MG63 (cell line): ENCODE measurements at places on chromosomes 4 and X.

- DNase-seq, result no peak
Observed at GRCh38 chr4:40500781-40501180, 128.9 kb downstream of the RBM47 start.

- DNase-seq, result no peak
Observed at GRCh38 chr4:83626245-83626836, 90.4 kb downstream of the GPAT3 start.

GRCh38 chr4:3700223-3700622, 66.0 kb upstream of the ADRA2C start:
- DNase-seq, result no peak

- no peak for DNase-seq
Observed at GRCh38 chr4:184282251-184282713, 64.6 kb upstream of the ENPP6 start.

GRCh38 chr4:25190407-25190806, 30.2 kb upstream of the SEPSECS start:
- DNase-seq, result no peak

DNA sequence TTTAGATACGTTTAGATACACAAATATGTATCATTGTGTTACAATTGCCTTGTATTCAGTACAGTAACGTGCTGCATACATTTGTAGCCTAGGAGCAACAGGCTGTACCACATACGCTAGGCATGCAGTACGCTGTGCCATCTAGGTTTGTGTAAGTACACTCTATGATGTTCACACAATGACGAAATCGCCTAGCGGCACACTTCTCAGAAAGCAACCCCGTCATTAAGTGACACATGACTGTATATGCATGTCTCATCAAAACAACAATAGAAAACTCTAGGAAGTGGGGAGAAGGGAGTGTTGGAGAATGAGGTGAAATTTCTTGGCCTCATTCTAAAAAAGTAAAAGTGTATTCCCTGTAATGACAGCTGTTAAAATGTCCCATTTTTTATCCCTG, 32.7 kb downstream of the CCDC149 start:
- no peak for DNase-seq

GRCh38 chr4:2276581-2277325, 14.8 kb upstream of the MXD4 start:
- no peak for DNase-seq

DNA sequence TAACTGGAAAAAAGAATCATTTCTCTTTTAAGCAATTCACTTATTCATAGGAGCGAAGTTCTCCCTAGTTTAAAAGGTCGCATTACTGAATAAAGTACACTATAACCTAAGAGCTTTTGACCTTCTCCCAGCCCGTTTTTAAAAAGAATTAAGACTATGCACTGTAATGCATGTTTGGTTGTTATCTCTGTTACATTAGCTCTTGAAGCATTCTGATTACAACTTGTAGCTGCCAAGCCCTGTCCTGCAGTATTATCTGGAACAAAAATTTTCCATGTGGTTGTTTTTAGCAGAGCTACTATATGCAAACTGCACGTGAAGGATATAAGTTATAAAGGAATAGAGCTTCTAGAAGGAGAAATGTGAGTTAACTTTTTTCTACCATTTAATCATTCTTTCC, 8.1 kb downstream of the GAB1 start:
- no peak for DNase-seq

DNA sequence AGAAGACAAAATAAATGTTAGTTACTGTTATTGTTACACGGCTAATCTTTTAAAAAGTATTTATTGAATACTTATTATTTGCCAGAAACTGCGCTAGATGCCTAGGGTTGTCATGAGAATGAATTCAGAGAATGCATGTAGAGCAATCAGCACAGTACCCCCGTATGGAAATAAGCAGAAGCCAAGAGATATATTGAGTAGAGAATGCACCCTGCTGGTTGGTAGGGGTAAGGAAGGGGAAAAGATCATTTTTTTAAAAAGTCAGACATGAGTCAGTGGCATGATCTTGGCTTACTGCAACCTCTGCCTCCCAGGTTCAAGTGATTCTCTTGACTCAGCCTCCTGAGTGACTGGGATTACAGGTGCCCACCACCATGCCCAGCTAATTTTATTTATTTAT, 13.1 kb upstream of the DRP2 start:
- DNase-seq, result no peak

DNA sequence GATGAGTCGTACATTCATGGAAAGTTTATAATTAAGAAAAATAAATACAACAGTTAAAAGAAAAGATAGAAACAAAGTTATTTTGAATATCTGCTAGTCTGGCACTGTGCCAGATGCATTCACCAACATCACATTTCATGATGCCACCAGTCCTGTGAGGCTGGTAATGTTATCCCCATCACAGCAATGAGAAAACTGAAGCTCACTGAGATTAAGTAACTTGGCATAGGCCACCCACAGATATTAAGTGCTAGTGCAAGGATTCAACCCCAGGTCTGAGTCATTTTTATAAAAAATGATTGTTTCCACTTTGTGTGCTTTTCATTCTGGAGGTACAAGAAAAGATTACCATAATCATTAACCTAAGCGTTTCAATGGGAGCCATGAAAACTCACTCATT, 65.0 kb upstream of the IL15 start:
- peak; percentile 38 for DNase-seq

GRCh38 chr4:12697970-12698369, 786.2 kb downstream of the RAB28 start:
- no peak for DNase-seq

GRCh38 chr4:81623434-81623833, 151.7 kb upstream of the RASGEF1B start:
- DNase-seq, result no peak

- no peak for DNase-seq
Observed at GRCh38 chr4:147029296-147029695, 83.6 kb upstream of the TTC29 start.

DNA sequence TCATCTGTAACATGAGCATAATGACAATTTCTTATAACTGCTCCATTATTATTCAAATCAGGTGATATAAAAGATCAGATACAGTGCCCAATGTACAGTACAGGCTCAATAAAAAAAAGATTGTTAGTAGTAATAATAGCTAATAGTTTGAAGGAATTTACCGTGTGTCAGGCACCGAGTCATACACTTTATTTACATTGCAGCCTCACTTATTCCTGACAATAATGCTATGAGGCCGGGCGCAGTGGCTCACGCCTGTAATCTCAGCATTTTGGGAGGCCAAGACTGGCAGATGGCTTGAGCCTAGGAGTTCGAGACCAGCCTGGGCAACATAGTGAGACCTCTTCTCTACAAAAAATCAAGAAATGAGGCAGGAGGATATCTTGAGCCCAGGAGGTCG, 10.1 kb upstream of the MAP7D3 start:
- peak; percentile 38 for DNase-seq

- DNase-seq, result no peak
Observed at GRCh38 chr4:8351931-8352367, 82.4 kb downstream of the HTRA3 start.

DNA sequence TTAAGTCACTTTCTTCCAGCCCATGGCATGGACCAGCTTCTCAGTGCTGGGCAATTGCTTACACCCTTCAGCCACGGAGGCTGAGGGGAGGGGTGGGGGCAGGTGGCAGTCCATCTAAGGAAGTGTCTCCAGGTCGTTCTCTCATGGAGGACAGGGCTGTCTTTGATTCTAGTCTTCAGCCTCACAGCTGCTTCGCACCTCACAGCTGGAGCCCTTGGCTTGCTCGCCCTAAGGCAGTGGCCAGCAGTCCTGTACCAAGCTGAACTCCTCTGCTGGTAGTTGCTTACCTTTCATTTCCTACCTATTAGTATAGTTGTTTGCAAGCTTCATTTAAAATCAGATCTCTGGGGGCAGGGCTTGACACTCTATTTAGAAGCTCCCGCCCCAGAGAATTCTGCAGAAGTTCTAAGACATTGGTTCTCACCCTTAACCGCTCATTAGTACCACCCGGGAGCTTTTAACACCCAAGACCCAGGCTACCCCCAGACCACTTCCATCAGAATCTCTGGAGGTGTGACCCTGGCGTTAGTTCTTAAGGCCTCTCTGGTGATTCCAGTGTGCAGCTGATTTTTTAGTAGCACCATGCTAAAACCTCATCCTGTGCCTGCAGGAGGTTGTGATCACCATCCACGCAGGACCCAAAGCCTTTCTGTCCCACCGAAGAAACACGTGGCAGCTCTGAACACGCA, 386.8 kb downstream of the UNC5C start:
- no peak for DNase-seq

GRCh38 chr4:101140228-101140627, 207.1 kb downstream of the PPP3CA start:
- DNase-seq, result no peak

- DNase-seq, result no peak
Observed at GRCh38 chr4:76626686-76627465, 191.8 kb downstream of the SHROOM3 start.

- DNase-seq, result no peak
Observed at GRCh38 chr4:2482693-2483092, 13.8 kb downstream of the RNF4 start.

DNA sequence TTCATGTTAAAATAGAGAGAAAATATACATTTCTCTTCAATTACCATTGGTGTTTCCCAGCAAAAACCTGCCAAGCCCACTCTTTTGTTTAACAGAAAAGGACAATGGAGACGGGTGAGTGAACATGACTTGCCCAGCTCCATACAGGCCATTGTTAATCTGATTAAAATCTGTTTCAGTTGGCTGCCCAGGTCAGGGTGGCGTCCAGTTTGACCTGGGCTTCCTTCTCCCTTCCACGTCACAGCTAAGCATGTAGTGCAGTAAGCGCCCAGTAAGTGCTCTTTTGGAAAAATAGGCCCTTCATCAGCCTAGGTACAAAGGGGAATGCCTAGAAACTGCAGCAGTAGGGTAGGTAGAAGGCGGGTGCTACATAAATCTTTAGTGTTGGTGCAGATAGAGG, 1.5 kb upstream of the PORCN start:
- no peak for DNase-seq

- DNase-seq, result no peak
Observed at GRCh38 chr4:24693636-24694035, 101.7 kb upstream of the SOD3 start.

DNA sequence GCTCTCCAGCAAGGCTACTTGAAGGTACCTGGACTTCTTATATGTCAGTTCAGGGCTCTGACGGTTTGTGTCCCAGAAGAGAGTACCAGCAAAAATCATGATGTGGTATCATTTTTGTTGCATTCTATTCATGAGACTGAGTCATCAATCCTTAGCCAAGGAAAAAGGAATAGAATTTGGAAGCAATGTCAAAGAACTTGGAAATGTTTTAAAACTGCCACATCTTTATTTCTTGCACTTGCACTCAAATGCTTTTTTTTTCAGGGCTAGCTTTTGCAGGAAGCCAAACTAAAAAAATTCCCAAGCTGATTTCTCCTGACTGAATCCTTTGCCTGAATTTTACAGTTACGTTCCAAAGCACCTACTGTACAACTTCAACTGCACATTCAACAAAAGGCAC, 112.4 kb downstream of the NPFFR2 start:
- no peak for DNase-seq

- DNase-seq, result no peak
Observed at GRCh38 chr4:87863486-87863885, 30.7 kb downstream of the MEPE start.

DNA sequence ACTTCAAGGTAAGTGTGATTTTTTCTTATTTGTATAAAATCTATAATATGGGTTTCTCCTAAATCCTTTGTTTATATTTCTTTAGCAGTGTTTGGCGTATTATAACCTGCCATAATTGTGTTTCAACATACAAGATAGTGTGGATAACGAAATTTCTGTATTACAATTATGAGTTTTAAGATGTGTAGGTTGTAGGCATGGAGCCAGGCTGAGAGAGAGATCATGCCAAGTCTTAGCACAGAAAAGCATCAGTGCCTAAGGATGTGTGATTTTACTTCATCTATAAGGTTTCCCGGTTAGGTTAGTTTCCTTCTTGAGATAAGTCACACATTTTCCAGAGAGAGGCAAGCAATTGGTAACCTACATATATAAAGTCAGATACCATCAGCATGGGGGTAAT, 161.2 kb downstream of the RAPGEF2 start:
- DNase-seq, result no peak

- no peak for DNase-seq
Observed at GRCh38 chrX:14591976-14592375, 62.6 kb downstream of the GLRA2 start.

- DNase-seq, result no peak
Observed at GRCh38 chr4:41981456-41981855, at the start of gene DCAF4L1. DCAF4L1 (plus strand) TSS chr4:41981756; CDS start chr4:41981793, 37 bp downstream.

GRCh38 chr4:182872886-182873285, 44.3 kb downstream of the DCTD start:
- DNase-seq, result no peak

- DNase-seq, result no peak
Observed at GRCh38 chr4:161949946-161950725, 213.7 kb downstream of the FSTL5 start.

DNA sequence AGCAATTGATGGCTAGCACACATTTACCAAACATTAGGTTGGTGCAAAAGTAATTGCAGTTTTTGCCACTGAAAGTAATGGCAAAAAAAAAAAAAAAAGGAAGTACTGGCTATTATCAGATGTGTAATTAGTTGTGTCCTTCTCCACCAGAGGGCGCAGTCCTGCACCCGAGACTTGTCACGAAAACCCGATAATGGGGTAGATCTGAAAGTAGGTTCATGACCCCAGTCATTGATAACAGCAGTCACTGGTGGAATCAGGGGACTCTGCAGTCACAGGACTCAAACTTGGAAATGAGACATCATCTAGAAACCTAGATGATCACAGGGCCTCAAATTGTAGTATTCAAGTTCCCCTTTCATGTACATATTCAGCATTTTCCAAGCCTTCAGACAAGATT, 13.1 kb upstream of the ACOT9 start:
- DNase-seq, result peak; percentile 36

DNA sequence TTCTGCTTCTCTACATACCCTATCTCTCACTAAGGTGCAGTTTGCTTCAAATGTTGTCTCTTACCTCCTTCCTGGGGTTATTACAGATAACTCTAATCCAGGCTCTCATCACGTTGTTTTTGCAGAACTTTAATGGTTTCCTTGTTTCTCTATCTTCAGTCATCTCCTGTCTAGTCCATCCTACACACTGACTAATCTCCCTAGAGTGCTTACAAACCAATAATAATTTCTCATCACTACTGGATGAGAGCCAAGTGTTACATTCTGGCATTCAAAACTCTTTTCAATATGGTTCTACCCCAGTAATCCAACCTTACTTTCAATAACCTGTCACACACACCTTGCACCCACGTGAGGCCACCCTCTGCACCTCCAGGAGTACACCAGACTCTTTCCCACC, 86.1 kb downstream of the SYNPO2 start:
- DNase-seq, result no peak

GRCh38 chr4:39166177-39166576, 16.2 kb upstream of the WDR19 start:
- DNase-seq, result no peak

GRCh38 chr4:31737419-31737818, 1017.2 kb downstream of the PCDH7 start:
- DNase-seq, result no peak

DNA sequence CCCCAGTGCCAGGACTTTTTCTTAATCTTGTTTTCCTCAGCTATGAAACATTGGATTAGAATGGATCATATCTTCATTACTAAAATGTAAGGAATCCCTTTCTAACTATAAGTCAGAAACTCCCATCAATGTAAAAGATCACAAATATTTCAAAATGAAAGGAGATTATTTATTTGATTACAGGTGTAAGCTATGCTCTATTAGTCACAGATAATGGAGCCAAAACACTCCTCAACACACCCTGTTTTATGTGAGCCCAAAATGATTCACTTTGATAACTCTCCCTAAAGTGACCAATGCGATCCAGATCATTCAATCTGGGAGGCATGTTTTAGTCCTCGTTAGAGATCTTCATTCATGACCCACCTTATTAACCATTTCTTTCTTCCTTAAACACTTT, 566.7 kb upstream of the TENM3 start:
- no peak for DNase-seq
